ENCODE measurements at places on chromosomes 2 and 18.
A peak's percentile ranks its signal among the peaks of the same experiment; 100 is the strongest.

DNA sequence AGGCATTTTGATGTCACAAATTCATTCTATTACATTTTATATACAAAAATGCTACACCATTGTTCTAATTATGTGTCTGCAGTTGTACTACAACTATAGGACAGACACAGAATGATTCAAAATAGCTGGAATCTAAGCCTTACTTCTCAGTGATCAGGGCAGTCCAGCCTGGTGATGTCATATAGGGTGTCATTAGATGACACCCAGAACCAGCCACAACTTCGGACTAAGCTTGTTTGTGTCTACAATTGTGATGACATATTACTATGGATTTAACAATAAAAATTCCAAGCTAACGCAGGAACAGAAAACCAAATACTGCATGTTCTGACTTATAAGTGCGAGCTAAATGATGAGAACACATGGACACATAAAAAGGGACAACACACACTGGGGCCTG, 31.0 kb downstream of the M1AP start:
- DNase-seq = no peak

DNA sequence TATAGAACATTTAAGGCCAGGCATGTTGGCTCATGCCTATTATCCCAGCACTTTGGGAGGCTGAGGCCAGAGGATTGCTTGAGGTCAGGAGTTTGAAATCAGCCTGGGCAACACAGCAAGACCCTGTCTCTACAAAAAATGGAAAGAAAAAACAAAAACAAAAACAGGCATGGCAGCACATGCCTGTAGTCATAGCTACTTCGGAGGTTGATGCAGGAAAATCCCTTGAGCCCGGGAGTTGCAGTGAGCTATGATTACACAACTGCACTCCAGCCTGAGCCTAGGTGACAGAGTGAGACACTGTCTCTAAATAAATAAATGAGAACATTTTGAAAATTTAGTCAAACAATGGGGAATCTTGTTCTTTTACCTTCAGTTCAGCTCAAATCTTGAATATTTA, 12.1 kb upstream of the YES1 start:
- DNase-seq = no peak

DNA sequence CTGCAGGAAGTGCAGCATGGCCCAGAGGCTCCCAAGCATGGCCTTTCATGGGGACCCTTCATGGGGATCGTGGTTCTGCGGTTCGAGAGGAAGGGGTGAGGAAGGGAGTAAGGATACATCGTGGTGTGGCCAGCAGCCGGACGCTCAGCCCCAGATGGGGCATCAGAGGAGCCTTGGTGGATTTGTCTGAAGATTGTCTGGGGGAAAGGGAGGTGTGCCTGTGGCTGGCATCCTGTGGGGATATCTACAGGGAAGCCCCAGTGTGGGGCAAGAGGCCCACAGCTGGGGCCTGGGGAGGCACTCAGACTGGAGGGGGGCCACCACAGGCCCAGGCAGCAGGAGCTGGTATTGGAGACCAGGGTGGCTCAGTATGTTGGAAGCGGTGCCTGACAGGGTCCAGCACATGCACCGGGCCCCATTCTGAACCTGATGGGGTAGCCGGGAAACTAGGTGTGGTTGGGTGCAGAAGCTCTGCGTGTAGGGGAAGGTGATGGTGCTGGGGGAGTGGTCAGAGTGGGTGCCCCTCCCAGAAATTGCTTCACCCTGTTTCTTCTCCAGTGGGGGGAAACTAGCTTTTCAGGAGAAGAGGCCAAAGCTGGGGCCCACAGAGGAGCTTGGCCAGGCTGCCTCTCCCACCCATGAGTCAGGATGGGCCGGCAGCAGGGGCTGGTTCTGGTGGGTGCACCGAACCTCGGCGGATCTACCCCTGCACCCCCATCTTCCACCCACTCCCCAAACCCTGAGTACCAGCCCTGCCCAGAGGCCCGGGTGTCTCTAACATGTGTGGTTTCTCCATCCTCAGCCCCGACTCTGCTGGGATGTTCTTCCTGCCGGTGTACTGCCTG, 274.4 kb upstream of the HDAC4 start:
- no peak for DNase-seq

DNA sequence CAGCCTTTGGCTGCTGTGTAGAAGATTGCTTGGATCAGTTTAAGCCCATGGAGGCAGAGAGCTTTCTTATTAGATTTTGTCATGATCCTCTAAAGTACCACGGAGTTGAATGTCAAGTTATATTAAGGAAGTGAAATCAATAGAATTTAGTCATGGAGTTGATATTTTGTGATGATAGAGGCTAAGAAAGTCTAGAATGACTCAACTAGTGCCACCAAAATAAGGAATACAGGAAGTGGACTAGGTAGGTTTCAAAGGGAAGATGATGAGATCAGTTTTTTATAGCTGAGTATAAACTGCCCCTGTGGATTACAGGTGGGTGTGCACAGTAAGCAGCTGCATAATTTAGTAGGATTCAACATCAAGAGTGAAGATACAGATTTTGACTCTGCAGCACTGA, 25.2 kb downstream of the FBXO36 start:
- DNase-seq = no peak

GRCh38 chr2:71277536-71278103, 50.7 kb upstream of the PAIP2B start:
- peak; percentile 72 for DNase-seq

DNA sequence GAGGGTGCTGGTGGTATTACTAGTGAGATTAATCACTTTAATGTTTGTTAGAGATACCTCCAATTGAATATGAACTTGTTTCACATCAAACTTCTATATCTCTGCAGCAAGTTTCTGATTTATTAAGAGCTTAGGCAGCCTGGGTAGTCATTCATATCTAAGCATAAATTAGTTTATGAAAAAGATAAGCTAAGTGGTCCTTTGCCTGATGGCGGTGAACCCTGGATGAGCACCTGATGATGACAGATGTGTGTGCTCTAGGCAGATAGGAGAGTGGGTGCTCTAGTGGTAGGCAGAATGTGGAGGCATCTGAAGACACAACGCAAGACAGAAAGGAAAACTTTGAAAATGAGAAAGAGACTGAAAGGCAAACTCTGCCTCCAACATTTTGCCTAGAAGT, 5.0 kb downstream of the FKBP7 start:
- no peak for DNase-seq

- no peak for DNase-seq
Observed at GRCh38 chr2:71721362-71721665, 268.0 kb downstream of the DYSF start.

DNA sequence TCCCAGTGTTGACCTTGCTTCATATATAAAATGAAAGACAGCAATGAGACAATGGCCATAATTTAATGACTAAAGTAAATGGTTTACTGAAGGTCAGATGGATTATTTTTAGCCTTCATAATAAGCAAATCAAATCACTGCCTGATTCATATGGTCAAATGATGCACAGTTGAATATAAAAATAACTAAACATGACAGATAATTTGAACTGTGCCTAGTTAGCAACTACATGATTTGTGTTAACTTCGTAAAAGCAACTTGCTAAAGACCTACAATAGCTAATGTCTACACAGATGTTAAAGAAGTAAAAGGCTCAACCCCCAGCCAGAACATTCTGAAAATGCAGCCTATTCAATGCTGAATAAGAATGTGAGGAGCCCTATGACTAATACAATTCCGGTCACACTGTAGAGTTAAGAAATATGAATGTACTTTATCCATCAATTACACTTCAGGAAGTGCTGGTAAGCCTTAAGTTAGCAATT, 590.8 kb upstream of the CDH2 start:
- no peak for DNase-seq

DNA sequence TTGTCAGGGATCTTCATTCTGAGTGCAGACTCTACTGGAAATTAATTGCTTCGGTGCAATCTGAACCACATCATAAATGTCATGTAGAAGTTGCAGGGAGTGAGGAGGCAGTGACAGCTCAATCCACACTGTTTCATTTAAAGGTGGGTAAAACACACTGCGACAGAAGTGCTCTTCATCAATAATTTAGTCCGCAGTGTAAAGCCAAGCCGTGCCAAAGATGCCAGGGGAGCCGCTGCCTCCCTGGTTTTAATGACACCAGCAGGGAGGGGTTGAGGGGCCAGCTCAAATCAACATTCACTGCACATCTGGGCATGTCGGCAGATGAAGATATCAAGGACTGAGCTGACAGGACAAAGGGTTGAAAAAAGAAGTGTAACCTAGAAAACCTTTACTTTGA, 305.7 kb upstream of the VRK2 start:
- DNase-seq = no peak

- DNase-seq = no peak
Observed at GRCh38 chr2:61006486-61007105, 10.9 kb upstream of the PEX13 start.

GRCh38 chr2:102094917-102095316, 47.6 kb upstream of the IL1R1 start:
- no peak for DNase-seq

GRCh38 chr2:206766057-206766930, 888 bp downstream of the FASTKD2 start:
- no peak for DNase-seq

DNA sequence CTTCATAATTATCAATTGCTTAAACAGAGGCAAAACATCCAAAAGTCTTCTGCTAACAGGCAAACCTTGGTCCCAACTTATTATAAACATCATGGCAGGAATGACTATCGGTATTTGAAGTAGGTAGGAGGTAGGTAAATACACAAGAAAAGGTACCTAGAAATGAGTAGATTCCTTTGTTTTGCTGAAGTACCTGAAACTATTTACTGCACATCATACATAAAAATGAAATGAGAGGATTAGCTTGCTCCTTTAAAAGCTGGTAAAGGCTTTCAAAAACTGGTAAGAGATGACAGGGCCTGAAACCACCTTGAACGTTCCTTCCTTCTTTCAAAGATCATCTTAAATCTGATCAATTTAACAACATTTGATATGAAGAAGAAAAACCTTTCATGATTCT, 55.2 kb upstream of the MAPRE2 start:
- no peak for DNase-seq

DNA sequence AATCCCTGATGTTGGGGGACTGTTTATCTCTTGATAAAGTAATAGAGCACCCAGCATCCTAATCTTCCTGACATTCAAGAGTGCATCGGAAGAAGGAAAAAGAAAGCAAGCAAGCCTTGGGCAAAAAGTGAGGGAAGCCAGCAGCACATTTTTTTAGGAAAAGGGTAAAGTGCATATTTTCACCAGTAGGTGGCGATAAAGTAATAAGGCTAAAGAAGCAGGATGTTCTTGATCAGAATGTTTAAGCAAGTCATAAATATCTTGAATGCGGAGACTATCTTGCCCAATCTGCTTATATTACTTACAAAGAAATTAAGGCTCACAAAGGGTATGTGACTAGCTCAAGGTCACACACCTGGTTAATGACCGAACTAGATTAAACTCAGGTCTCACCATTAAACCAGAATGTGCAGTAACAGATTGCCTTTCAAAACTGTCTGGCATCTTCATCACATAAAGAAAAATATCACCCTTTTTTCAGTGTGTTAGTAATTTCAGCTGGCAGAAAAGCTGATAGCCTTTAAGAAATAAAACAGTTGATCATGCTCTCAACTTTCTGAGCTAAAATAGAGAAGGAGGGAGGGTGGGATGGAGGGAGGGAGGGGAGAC, 83.8 kb downstream of the VIT start:
- no peak for DNase-seq

- no peak for DNase-seq
Observed at GRCh38 chr2:3179208-3179607, 198.4 kb downstream of the EIPR1 start.

DNA sequence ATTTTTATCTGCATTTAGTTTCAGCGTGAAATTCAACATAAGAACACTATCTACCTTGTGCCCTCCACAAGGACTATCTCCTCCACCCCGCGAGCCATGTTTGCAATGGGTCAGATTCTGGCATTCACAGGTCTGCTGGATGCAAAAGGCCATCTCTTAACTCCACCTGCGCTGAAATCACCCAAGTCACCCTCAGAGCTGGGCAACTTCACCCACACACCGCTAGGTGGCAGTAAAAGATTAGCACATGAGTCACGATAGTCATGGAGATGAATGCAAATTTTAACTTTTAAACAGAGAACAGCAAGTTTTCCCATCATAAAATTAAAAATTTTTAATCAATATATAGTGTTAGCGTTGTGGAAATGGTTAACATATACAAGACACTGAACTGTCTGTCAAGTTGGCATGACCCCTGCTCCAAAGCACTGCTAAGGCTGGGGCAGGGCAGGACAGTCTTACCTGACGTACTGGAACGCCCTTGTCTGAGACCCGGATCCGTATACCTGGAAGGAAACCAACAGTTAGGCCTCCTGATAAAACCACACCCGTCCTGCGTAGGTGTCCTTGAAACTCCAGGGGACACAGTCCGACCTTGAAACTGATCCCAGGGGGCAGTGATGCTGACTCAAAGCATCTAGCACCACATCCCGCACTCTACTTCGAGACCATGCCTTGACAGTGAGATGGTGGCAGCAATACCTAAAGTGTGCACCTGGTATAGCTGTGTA, 89.6 kb downstream of the UXS1 start:
- no peak for DNase-seq

- DNase-seq = no peak
Observed at GRCh38 chr2:5070257-5070656, 621.9 kb upstream of the SOX11 start.

DNA sequence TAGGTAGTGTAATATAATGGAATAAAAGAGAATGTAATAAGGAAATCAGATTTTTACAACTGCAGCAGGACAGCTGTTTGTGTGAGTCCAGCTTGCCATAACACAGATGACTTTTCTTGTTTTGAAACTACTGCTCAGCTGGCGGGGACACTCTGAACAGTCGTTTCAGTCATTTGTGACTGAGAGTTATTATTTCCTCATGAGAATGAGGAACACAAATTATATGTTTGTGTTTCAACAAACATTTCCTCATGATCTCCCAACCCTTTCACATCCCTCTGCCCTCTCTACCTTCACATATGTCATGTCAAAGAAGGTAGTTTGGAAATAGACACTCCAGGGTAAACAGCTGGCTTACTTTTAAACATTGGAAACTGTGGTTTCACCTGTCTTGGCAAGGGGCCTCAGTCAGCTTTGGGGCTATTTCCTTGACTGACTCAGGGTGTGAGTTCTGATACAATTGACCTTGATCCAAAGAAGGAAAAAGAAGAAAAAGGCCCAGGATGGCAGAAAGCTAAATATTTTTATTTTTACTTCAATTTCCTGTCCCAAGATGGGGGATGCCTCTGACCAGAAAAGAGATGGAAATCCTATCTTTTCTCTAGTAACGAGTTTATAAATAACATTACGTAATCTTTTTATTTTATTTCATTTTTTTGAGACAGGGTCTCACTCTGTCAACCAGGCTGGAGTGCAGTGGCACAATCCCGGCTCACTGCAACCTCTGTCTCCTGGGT, 593 bp downstream of the SP140L start:
- no peak for DNase-seq

GRCh38 chr18:51234117-51235008, 36.9 kb upstream of the MEX3C start:
- DNase-seq = no peak

Measured in hypothalamus (tissue), 51 donors.